ENCODE measurements at places on chromosomes 6 and 20.

GRCh38 chr20:49687595-49688567, 25.8 kb downstream of the B4GALT5 start:
- DNase-seq = no peak

GRCh38 chr20:60091861-60092260, 133.6 kb downstream of the CDH26 start:
- DNase-seq = no peak

GRCh38 chr6:14276667-14277404, 159.3 kb downstream of the CD83 start:
- no peak for DNase-seq

- DNase-seq = no peak
These were observed 189.2 kb downstream of the ADGB start for GRCh38 chr6:146787876-146788508.

DNA sequence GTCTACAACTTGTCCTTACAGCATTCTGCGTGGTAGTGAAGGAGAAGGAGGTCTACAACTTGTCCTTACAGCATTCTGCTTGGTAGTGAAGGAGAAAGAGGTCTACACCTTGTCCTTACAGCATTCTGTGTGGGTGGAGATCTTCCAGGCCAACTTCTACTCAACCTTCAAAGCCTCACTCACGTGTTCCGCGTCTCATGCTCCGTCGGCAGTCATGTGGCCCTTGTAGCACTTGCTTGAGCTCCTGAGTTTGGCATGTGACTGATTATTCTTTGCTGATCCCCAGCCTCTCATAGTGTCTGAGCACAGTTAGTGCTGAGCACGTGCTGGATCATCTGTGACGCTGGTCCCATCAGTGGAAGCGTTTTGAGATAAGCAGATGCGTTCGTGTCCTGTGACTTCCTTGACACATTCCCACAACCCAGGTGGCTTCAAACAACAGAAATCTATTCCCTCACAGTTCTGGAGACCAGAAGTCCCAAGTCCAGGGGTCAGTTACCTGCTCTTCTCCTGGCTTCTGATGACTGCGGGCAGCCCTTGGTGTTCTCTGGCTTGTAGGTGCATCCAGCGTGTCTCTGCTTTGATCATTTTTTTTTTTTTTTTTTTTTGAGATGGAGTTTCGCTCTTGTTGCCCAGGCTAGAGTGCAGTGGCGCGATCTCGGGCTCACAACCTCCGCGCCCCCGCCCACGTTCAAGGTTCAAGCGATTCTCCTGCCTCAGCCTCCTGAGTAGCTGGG, 2.6 kb downstream of the SS18L1 start:
- DNase-seq = no peak

GRCh38 chr6:72627539-72627938, 5.7 kb downstream of the KCNQ5 start:
- DNase-seq = no peak

DNA sequence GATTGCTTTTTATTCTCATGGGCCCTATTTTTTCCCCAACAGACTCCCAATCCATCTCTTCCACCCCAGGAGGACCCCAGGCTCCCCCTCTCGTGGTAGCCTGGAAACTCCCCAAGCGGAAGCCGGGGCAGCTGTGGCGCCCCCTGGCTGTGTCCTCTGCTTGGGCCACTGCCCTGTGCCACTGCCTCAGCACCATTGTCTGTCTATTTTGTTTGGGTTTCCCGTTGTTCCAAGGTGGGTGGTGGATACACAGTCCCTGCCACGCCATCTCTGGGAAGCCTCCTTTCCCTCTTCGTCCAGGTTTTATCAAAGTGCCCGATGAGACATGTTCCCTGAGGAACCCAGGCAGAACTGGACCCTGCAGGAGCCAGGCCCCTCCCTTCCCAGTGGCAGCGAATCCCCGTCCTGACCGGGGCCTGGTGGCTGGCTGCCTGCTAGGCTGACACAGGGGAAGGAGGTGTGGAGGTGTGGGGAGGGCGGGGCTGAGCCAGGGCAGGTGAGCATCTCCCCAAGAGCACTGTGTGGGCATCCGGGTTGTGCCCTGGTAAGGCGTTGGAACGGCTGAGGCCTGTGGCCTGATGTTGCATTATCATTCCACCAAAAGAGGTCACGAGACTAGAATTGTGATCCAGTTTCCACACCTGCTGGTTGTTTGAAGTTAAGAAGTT, 228.2 kb downstream of the CDH4 start:
- no peak for DNase-seq

DNA sequence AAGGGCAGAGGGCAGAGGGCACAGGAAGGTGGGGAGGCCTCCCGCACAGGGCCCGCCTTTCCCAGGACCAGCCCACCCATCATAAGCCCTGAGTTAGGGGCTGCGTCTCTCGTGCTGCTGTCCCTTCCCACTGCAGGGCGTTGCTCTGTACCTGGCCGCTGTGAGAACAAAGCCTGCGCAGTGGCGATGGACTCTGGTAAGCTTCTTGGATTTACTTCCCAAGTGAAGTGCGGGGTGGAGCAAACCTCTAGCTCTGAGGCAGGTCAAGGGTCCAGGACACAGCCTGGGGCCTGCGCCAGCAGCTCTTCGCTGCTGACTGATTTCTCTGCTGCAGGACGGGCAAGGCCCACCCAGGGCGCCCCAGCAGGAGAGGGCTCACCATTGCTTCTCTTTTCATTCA, 23.9 kb downstream of the INSM1 start:
- DNase-seq = no peak

DNA sequence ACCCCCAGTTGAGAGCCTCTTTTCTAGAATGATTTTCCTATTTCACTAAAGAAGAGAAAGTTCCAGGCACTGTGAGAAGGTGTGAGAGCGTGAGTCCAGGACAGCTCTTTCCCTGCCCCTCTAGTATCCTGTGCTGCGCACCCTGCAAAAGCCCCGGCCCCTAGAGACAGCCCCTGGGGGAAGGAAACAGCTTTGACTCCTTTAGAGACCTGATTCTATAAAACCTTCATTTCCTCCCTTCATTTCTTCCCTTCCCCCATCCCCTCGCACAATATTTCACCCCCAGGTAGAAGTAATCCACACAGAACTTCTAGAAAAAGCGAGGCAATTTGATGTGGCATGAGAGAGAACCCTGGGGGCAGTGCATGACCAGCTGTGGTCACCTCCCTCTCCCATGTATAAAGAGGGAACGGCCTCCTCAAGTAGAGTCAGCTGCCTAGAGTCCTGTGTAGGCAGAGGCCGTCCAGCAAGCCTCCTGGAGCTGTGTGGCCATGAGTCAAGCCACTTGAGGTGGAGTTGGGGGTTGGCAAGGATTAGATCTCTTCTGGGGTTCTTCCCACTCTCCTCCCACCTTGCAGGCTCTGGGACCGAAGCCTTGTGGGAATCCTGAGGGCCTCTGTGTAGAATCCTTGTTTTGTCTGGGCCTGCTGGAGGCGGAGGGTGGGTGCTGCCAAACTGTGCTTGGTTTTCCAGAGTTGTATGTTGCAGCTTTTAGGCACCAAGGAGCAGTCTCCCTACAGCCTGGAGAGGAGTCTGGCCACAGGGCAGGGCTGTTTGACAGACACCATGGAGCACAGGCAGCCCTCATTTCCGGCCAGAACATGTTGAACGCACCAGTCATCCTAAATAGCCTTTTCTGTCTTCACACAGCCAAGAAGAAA, 41.7 kb downstream of the CHMP4B start:
- DNase-seq = no peak

DNA sequence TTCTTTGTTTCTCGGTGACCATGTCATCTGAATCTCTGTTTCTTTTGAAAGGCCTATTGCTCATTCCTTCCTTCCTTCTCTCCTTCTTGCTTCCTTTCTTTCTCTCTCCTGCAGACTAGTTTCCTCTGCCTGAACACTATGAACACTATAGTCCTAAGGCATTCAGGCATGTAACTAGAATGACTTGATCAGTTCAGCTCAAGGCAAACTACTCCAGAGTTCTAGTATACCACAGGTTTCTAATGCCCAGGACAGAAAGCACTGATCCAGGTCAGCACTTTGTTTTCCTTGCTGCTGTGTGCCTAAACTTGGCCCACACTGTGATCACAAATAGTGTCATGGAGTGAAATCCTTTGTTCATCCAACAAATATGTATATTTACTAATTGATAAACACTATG, 324.1 kb upstream of the GJE1 start:
- DNase-seq = no peak

DNA sequence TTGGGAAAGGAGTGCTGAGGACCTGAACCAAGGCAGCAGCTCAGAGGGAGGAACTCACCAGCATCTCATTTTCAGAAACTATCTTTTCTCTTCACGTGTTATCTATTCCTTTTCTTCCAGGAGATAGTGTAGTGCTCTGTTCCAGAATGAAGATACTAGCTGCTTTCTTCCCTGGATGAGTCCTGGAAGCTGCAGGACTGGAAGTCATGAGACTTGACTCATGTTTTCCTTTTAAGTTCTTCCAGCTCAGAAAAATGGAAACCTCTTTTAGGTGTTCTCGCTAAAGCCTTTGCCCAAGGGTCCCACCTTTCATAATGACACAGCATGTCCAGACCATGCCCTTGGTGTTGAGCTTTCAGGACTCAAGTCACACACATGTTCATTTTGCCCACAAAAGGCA, 106.7 kb downstream of the UNC5CL start:
- no peak for DNase-seq

DNA sequence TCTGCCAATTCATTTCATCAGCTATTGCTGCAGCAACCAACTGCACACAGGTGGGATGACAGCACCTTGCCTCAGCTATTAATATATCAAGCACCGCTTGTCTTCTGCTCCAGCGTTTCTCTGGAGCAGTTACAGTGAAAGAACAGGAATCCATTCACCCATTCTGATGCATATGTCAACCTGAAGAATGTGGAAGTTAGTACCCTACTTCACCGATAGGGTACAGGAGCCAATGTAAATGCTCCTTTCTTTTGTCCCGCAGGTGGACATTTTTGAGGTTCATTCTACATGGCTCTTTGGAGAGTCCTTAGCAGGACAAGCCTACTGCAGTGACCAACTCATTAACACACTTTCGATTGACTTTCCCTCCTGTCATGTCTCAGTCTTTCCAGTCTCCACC, 139.9 kb upstream of the PRND start:
- DNase-seq = no peak

All from activated CD8-positive, alpha-beta memory T cell treated with anti-CD3 and anti-CD28 coated beads for 1 hour (primary cell).